ENCODE measurements at places on chromosomes 16 and 17.

- no peak for DNase-seq
Observed at GRCh38 chr17:49338883-49339282, 23.2 kb downstream of the ZNF652 start.

- no peak for DNase-seq
Observed at GRCh38 chr16:81296631-81297030, 18.1 kb upstream of the GAN start.

DNA sequence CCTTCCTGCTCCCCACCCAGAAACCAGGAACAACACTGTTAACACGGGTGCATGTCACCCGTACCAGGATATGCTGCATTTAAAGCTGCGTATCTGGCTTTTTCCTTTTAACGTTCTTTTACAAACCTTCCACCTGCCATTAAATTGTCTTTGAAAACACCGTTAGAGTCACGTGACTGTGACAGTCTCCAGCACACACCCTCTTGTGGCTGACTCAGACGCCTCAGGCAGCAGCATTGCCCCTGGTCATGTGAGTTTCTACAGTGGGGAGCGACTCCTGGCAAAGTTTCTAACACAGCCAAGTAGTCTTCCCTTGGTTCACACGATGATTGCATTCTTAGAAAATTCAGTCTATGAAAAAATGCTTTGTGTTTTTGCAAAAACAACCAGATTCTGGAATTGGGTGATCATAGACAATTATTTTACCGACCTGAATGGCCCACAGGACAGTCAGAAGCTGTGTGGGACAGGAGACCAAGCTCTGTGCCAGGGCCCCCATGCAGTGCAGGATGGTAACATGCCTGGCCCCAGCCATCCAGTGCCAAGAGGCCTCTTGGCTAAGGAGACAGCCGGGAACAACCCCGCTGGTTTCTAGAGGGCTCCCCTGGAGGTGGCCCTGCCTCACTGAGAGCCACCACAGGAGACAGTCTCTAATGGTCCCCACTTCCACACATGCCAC is 199.1 kb downstream of the KATNIP start:
- peak; percentile 74 for DNase-seq

- no peak for DNase-seq
Observed at GRCh38 chr16:87006789-87007745, 310.1 kb downstream of the C16orf95 start.

- DNase-seq, result no peak
Observed at GRCh38 chr16:50455288-50455845, 86.6 kb upstream of the BRD7 start.

GRCh38 chr16:1538804-1539520 is 5.5 kb downstream of the TMEM204 start:
- no peak for DNase-seq

GRCh38 chr16:85735946-85736345 is 14.9 kb downstream of the C16orf74 start:
- no peak for DNase-seq

DNA sequence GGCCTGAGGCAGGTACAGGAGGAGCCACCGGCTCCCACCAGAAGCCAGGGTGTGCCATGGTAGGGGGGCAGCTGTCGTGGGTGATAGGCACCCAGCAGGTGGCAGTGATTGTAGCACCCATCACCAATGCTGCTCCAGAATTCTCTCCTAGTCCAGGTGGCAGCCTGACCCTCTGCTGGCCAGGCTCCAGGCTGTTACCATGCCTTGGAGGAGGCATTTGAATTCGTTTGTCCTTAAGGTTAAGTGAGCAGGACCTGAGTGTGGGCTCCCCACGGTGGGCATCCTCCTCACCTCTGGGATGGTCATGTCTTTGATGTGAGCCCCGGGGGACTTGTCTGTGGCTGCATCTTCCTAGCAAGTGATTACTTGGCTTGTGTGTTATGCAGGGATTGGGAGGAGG is 59.4 kb downstream of the RGS9 start:
- DNase-seq, result no peak

DNA sequence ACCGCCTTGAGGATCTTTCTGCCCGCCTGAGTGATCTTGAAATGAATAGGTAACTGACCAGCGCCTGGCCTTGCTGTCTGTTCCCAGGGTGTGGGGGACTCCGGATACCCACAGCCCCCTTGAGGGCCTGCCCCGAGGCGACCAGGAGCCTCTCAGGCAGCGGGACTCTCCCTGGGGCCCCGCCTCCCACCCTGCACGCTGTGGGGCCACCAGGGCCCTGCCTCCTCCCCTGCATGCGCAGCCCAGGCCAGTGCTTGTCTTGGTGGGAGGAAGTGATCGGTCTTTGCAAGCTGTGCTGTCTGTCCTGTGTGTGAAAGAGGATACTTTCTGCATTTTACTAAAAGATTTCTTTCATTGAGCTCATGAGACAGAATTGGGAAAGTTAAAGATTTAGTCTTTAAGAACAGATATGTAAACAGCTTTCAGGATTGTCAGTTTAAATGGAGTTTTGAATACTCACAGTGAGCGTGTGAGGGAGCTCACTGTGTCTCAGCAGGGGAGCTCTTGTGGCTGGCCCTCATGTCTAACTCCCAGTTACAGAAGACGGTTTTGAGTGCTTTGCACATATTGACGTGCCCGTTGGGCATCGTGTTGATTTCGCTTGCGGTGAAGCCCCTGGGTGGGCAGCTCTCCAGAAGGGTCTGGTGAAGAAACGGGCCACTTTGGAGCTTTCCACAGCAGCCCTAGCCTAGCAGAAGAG is 36.1 kb upstream of the CAPN15 start:
- DNase-seq, result no peak

- DNase-seq, result no peak
Observed at GRCh38 chr17:5069724-5070123, 8.5 kb upstream of the ZFP3 start.

DNA sequence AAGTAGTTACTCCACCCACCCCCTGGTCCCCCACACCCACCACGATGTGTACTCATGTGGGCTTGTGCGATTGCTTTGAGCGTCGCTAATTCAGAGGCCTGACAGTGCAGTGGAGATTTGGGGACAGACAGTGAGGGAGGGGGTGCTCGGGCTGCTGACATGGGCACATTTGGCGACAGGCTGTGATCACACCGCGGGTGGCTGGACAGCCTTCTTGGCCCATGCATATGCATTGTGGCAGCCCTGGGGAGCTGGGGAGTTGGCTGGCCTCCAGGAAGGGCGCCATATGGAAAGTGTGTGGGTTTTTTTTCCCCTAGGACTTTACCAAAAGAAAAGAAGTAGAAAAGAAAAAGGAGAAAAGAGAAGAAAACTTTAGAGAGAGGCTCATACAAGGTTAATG is 275.5 kb upstream of the N4BP1 start:
- DNase-seq, result no peak

Measured in putamen (tissue), 1 donor.